ENCODE measurements at places on chromosomes 6 and 20.

- no peak for DNase-seq
Measured at GRCh38 chr20:52847029-52847660, 125.0 kb upstream of the TSHZ2 start.

DNA sequence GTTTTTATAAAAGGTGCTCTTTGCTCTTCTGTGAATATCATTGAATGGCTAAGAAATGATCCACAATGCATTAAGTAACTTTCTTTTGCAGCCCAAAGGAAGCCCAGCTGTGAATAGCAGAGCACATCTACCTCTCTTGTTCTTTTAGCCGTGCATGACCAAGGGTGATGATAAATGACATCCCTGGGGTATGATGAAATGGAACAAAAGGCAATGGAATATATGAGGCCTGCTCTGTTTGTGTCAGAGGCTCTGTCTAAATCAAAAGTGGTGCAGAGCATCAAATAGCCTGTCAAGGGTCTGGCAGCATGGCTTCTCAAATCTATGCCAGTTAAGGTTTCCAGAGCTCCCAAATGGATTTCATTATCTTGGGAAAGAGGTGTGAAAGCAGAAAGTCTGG is 362.6 kb upstream of the RNF217 start:
- peak; percentile 38 for DNase-seq

DNA sequence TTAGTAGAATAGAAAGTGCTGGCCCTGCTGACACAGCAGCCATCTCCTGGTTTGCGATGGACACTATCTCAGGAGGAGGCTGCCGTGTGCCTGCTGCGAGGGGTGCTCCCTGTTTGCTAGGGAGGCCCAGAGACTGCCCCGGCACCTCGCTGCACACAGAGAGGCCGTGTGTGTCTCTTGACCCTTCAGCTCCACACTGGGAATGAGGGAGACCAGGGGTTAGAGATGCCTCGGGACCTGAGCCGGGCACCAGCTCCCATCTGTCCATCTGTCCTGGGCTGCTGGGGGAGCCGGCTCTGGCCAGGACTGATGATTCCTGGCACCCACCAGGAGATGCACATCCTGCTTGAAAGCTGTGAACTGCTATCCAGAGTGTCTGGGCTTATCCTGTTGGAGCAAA is 18.2 kb downstream of the PHACTR3 start:
- no peak for DNase-seq

DNA sequence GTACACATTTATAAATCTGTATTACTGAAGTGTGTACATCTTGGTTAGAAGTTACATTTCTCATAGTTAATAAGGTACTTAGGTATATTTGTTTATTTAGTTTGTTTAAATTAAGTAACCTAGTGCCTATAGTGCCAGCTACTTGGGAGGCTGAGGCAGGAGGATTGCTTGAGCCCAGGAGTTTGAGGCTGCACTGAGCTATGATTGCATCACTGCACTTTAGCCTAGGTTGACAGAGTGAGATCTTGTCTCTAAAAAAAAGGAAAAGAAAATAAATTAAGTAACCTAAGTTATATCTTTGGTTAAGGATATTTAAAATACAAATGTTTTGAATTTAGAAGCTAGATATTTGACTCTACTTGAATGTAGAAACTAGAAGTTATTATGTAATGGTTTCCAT is 9.5 kb upstream of the AFG1L start:
- DNase-seq: no peak

Data from NCI-H69 (cell line).